Retinal pigment epithelial cell (primary cell): ENCODE measurements at places on chromosomes 1 and 21.

- DNase-seq, result no peak
Measured at GRCh38 chr1:31570228-31570627, 6.1 kb upstream of the TINAGL1 start.

DNA sequence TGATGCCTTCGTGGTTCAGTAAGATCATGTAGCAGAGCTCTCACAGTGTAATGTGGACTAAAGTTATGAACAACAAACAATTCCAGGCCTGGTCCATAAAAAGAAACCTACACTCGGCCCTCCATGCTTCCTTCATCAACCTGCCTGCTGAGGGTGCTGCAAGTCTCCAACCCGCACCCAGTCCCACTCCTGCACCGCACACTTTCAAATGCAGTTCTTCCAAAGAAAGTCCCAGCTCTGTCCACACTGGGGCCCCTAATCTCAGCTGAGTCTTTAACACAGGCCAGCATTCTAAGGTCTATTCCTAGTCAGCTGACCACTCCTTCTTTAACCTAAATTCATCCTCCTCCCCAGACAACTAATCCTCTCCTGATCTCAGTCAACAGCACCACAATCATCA, 71.5 kb upstream of the NR5A2 start:
- no peak for DNase-seq

DNA sequence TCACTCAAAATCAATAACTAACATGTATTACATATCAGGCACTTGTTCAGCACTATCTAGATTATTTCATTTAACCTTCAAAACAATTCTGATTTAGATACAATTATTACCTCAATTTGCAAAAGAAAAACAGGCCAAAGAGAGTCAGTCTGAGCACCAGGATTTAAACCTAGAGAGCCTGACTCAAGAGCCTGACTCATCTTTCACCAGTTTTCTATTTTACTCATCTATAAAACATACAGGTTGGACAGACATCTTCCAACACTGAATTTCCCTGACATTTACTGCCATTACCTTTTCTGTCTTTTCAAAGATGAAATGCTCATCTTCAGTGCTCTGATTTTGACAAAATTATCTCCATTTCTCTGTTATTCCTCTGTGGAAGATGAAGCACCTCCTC, 116.5 kb downstream of the MRPL39 start:
- DNase-seq, result no peak

- DNase-seq, result no peak
Measured at GRCh38 chr1:28682840-28683239, 14.3 kb downstream of the GMEB1 start.

- DNase-seq, result no peak
Measured at GRCh38 chr1:157301477-157302198, 163.4 kb upstream of the ETV3 start.

GRCh38 chr1:61111084-61112004, 29.0 kb downstream of the NFIA start:
- no peak for DNase-seq

DNA sequence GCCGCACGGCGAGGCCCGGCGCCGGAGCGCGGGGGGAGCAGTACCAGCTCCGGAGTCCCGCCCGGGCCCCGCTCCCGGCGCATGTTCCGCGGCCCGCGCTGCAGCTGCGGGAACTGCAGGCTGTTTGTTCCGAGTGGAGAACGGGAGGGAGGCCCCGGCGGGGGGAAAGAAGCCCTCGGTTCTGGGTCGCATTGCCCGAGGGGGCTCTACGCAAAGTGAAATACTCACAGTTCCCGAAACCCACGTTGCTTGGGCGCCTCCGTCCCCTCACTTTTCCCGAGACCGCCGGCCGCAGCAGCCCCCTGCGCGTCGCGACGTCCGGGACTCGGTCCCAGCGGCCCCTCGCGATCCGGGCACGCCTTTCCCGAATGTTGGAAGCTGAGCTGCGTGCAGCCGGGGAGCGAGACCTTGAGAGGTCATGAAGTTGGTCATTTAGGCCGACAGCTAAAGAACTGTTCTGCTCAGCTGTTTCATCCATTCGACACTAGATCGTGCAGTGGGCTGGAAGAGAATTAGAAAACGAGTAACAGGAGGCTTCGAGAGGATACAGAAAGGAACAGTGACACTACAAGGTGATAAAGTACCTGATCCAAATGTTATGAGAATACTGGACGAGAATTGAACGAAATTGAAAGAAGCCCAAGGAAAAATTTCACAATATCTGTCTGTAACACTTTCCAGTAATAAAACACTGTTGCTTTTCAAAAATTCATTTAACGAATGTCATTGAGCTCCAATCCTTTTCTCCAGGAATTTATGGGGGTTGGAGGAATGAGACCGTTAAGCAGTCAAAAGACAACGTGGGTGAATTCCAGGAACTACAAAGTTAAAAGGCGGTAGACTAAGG, 657 bp upstream of the LIN9 start:
- no peak for DNase-seq

DNA sequence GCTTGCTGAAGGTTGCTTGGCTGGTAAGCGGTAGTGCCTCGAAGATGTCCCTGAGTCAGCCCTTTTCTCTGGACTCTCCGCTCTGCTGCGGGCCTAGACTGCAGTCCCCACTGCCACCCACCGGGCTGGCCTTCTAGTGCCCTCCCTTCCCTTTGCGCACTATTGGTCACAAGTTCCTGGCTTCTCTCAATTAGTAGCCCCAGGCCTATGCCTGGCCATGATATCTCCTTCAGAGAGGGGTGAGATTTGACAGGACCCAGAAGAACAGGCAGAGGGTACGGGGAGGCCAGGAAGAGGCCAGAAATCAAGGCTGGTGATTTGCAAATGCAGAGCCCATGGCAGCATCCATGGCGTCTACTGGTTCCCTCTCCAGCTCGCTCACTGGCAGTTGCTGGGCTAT, 207.7 kb downstream of the HIVEP3 start:
- DNase-seq, result no peak

DNA sequence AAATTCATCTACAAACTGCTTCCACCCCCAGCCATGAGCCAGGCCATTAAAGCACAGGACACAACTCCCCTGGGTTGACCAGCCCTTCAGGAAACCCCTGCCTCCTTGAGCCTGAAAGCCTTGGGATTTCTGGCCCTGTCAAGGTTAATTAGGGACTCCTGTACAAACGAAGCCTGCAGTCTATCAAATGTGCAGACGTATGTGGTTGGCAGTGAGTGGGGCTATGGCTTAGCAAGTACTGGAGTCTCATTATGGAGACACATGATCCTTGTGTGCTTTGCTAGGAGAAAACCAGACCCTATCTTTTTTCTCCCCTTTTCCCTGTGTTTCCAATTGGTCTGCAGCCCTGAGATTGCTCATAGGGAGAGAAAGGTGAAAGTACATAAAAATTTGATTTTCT, 588.3 kb upstream of the USP24 start:
- DNase-seq, result no peak

- no peak for DNase-seq
Measured at GRCh38 chr1:44484155-44484688, 79.2 kb downstream of the RNF220 start.

- no peak for DNase-seq
Measured at GRCh38 chr1:87814573-87814972, 485.9 kb downstream of the LMO4 start.

GRCh38 chr1:231206856-231207255, 34.2 kb upstream of the GNPAT start:
- no peak for DNase-seq

DNA sequence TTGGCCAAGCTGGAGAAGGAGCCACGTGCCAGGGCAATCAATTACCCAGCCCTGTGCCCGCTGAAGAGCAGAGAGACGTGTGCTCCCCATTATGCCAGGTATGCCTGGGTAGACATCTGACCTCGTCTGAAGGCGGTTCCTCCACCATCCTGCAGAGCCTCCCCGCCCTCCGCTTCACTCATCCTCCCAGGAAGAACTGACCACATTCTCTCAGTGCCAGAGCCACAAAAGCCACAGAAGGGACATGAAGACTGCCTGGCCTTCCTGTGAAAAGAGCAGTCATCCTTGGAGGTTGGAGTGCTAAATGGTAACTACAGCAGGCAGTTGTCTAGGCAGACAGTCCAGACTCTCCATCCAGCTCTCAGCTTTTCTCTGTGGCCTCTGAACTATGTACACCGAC, 12.0 kb downstream of the SYT2 start:
- DNase-seq, result no peak

- no peak for DNase-seq
Measured at GRCh38 chr1:167856711-167857418, 57.1 kb downstream of the ADCY10 start.

GRCh38 chr21:34105947-34106541, 32.7 kb downstream of the MRPS6 start:
- DNase-seq, result no peak

GRCh38 chr1:27145934-27146354, 9.0 kb downstream of the SLC9A1 start:
- DNase-seq, result peak; percentile 93

DNA sequence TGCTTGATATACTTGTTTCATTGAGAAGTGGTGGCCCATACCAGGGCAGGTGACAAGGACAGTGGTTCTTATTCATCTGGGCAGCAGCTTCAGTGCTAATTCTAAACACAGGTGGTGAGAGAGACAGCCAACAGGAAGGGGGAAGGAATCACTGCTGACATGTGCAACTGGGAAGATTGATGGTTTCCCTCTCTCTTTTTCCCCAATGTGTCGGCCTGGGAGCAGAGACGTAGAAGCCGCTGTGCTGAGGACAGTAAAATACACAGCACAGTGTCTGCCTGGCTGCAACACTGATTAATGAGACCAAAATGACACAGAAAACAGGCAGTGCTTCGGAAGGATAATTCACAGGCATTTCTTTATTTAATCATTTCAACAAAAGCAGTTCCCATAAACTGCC, 48.8 kb downstream of the WARS2 start:
- DNase-seq, result no peak

DNA sequence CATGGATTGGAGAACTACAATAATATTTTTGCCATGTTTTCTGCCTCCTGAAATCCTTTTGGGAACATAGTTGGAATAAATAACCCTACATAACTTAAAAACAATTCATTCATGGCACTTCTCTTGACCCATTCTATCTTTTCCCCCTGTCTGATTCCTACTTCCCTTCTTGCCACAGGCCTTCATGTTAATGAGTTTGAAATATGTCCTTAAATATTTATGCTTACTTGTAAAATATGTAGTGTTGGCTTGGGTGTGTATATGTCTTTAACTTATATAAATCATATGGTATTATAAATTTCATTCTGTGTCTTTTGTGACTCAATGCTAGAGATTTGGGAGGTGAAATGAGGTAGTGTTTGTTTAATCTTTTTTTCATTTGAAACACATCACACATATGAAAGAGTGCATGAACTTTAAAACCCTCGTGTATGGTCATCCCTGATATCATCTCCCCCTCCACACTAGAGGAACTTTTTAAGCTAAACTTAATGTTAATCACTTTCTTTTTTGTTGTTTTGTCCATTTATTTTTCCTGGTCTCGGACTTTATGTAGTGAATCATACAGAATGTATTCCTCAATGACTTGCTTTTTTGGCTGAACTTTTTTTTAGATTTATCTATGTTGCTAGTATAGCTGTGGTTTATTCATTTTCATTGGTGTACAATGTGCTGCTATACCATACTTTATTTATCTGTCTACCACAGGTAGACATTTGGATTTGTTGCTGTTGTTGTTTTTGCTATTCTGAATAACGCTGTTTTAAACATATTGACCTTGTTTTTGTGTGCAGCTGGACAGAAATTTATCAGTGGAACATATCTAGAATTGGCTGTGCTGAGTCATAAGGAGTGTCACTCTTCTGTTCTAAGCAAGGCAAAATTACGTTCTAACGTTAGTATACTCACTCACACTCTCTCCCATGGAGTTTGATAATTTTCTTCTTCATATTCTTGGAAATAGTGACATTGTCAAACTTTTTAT, 441.6 kb downstream of the PLPP3 start:
- DNase-seq, result no peak

DNA sequence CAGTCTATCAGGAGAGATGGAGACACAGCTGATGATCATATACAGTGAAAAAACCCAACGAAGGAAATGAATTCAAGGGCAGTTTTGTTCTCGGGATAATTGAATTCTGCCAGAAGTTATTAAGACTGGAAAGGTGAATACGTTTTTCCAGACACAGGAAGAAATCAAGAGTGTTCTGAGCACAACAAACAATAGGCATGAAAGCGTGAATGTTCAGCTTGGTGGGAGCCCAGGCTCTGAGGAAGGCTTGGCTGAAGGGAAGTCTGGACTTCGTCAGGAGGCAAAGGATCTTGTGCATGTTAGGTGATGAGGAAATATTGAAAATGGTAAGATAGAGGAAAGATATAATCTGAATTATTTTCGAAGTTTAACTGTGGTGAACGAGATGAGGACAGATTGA, 50.4 kb downstream of the CYYR1 start:
- DNase-seq, result no peak

DNA sequence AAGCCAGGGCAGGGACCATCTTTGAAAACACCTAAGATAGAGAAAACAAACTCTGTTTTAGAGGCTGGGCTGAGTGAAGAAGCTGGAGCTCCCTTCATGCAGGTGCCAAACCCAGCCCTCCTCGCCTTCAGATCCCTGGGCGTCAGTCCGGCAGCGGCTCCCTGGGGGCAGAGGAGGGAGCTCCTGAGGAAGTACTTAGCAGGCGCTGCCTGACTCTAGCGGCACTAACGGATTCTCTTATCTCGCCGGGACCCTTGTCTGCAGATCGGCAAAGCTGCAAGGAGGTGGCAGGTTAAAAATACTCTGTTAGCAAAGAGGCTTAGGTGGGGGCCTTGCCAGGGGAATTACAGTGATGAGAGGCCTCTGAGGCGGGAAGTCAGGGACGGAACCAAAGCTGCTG, 79.6 kb downstream of the PLXNA2 start:
- DNase-seq, result no peak

DNA sequence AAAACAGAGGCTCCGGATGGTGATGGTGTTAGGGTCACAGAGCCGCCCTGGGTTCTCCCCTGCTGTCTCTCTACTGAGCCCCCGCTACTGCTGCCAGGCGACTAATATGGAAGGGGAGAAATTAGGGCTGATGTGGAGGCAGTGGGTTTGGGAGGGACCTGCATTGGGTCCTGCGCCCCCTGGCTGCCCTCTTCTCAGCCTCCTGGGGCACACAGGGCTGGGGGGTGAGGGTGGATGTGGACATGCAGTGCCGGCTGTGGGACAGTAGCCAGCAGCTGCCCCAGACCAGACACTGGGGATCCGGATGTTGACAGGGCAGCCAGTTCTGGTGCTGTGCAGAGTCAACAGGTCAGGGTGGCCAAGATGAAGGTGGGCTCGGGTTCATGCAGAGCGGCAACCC, 1.5 kb upstream of the CLCNKB start:
- no peak for DNase-seq

GRCh38 chr21:34962586-34963222, 86.4 kb downstream of the RUNX1 start:
- no peak for DNase-seq

GRCh38 chr1:109534307-109534858, 5.3 kb upstream of the GPR61 start:
- DNase-seq, result no peak

GRCh38 chr1:50368179-50369007, 54.9 kb downstream of the DMRTA2 start:
- DNase-seq, result no peak

- DNase-seq, result peak; percentile 39
Measured at GRCh38 chr1:56578138-56578962, 1.0 kb downstream of the PLPP3 start.

- DNase-seq, result no peak
Measured at GRCh38 chr1:159408862-159409400, 23.1 kb upstream of the OR10J4 start.
